ENCODE measurements at places on chromosomes 12 and 14.

DNA sequence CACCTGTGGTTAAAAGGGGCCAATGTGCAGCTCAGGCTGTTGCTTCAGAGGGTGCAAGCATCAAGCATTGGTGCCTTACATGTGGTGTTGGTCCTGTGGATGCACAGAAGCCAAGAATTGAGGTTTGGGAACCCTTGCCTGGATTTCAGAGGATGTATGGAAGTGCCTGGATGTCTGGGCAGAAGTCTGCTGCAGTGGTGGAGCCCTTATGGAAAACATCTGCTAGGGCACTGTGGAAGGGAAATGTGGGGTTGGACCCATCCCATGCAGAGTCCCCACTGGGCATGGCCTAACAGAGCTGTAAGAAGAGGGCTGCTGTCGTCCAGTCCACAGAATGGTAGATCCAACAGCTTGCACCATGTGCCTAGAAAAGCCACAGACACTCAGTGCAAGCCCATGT is 36.6 kb downstream of the PCNX1 start:
- no peak for DNase-seq

GRCh38 chr14:103136388-103137271 is 13.4 kb downstream of the TNFAIP2 start:
- no peak for DNase-seq

GRCh38 chr12:20852649-20853048 is 42.1 kb downstream of the SLCO1B3 start:
- no peak for DNase-seq

GRCh38 chr14:55446127-55446736 is 5.8 kb upstream of the TBPL2 start:
- DNase-seq, result peak; percentile 62

DNA sequence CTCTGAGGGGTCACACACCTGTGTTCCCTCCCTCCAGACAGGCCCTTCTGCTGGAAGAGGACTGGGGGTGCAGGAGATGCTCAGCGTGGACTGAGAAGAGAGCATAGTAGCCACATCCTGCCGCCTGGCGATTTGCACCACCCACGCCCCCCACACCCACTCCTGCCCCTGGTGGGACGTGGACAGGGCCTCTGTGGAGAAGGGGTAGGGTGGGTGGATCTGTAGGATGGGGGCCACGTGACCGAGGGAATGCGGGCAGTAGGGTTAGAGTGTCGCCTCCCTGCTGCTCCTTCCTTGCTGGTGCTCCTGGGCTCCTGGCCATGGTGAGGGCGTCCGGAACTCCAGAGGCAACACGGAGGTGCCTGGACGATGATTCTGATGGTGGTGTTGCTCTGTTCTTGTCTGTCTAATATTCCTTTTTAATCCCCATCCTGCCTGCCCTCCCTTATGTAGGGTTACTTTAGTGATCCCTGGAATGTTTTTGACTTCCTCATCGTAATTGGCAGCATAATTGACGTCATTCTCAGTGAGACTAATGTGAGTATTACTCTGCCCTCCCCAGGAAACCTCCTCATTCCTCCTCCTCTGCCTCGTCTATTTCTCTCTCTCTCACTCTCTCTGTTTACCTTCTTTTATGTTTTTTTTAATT is 161.5 kb upstream of the FKBP4 start:
- DNase-seq, result no peak

DNA sequence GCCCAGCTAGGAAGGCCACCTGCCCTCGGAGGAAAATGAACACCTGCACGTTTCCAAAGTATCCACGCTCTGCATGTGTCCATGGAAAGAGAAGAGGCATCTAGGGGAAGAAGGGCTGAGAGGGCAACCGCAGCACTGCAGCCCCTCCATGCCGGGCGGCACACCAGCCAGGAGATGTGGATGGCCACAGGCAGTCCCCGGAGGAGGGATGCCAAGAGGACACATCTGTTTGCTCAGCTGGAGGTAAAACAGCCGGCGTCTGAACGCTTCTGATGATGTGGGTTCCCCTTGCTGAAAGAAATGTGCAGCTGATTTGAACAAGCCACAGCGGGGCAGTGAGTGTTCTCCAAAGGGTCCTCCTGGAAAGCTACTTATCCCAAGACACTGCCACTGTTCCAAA is 34.0 kb downstream of the CHGA start:
- DNase-seq, result no peak

GRCh38 chr14:55600784-55601561 is 21.0 kb downstream of the KTN1 start:
- DNase-seq, result no peak

DNA sequence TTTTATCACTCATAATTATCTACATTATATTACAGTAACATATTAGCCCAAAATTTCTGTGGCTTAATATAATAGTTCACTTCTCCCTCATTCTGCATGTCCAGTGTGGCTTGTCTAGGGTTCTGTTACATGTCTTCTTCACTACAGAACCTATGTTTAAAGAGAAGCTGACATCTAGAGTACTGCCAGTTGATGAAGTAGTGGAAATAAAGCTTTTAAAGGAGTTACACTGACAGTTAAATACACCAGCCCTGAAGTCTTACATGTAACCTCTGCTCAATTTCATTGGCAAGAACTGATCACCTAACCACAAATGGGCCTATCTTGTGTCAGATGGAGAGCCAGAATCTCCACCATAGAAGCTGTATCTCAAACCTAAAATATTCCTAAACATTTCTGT is 32.9 kb downstream of the RPS6KA5 start:
- DNase-seq, result no peak

DNA sequence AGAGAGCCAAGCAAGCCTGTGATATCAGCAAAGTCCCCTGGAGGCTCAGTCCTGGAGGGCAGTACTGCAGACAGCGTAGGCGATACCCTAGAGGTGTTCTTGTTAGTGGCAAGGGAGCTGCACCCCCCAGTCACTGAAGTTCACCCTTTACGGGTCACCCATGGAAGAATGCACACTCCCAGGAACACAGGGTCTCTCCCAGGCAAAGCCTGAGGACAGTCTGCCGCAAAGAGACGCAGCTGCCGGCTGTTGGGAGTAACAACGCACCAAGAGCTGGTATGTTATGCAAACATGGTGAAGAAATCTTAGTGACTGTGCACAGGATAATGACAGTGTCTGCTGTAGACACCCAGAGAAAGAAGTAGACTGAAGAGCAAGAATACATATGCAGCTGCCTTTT is 43.5 kb upstream of the NOS1 start:
- no peak for DNase-seq

DNA sequence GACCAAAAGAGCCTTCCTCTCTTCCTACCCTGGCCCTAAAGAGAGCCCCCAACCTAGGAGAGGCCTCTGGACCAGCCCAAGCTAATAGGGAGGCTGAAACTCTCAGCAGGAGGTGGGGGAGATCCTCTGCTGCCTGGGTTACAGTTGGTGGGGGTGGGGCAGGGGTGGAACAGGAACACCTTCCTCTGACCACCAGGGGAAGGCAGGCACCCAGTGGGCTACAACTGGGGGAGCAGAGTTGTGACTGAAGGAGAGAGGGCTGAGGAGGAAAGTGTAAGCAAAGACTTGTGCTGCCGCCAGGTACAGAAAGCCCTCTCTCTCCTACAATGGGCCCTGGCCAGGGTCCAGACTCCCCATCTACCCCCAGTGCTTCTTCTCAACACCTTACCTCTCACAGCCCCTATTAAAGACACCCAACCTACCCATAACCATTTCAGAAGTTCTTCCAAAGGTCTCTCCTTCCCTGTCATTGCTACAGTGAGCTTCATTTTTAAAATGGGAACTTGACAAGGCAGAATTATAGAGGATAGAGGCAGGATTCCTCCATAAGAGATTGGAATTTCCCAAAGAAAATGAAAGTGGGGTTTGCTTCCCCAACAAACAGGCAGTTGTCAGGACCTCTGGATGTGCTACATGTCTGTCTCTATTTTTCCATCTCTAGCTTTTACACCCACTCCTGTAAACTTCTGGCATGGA is 1.4 kb downstream of the MYO1A start:
- no peak for DNase-seq

- no peak for DNase-seq
Measured at GRCh38 chr12:83434600-83434999, 747.9 kb downstream of the TMTC2 start.

DNA sequence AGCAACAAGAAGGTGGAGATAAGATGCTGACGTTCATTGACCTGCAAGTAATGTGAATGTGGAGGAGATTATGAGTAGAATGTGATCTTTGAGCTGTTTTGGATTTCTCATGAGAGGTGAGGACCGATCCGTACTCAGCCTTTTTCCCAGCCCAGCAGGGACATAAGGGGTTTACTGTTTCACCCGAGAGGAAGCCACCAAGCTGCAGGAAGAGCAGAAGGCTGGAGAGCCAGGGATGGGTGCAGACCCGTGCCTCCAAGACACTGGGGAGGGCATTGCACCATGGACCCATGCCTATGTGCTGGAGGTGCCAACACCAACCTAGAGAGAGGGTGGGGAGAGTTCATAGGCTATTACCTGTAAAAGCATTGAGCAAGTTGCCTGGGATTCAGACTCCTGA is 206.0 kb upstream of the DIO3 start:
- DNase-seq, result no peak

GRCh38 chr12:112199136-112199535 is 73.8 kb downstream of the TRAFD1 start:
- DNase-seq, result no peak

DNA sequence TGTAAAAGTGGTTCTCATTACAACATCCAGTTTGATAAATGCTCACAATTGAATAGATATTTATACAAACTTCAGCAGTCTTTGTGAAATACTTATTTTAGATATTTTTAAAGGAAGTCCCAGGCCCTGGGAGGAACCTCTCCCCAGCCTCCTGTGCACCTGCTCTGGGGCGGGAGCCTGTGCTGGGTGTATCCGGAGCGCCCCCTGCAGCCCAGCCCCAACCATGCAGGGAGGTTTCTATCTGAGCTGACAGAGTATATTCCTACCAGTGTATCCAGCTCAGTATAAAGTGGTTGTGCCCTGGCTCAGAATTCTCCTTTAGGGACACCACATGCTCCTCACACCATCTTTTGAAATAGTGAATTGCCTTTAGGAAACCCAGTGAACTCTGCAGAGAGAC is 851.8 kb downstream of the TMEM121 start:
- no peak for DNase-seq

DNA sequence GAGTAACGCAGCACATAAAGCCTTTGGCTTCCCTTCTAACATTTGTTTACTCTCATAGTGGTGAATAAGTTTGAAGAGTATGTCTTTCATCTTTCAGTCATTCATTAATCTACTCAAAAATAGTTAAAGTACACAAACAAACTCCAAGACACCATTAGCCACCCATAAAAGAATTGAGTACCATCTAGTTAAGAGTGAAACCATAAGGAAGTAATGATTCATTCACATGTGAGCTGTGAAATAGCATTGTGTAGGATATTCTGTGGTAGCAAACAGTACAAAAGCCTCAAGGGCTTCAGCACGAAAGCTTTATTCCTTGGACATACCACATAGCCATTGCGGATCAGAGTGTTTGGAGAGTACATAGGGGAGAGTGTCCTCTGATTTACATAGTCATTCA is 13.9 kb downstream of the SYT1 start:
- DNase-seq, result no peak

GRCh38 chr14:74587363-74587707 is 24.7 kb downstream of the LTBP2 start:
- no peak for DNase-seq

DNA sequence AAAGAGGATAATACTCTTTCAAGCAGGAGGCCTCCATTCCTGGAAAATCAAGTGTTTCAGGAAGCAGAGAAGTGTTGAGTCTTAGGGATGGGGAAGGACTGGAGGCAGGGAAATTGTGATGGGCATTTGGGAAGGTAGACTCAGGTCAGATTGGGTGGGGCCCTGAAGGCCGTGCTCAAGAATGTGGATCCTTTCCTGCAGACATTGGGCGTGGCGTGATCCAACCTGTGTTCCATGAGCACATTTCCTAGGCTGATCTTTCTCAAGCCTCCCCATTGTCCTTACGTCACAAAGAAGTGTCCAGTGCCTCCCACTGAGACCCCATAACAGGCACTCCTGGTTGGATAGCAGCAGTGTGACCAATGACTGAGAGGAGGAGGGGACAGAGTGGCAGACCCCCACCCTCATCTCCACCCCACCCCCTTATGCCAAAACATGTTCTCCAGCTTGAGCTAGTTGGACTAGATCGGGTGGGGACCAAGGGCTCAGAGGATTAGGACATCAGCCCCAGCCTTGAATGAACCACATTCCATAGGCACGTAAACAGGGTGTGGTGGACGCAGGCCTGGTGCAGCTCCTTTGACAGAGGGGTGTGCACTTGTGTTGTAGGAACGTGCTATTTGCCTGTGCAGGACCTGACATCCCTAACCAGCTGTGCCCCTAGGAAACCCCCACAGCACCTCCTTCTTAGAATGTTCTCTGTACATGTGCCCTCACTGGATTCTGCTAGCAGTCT is 76.8 kb downstream of the TTC9 start:
- no peak for DNase-seq

DNA sequence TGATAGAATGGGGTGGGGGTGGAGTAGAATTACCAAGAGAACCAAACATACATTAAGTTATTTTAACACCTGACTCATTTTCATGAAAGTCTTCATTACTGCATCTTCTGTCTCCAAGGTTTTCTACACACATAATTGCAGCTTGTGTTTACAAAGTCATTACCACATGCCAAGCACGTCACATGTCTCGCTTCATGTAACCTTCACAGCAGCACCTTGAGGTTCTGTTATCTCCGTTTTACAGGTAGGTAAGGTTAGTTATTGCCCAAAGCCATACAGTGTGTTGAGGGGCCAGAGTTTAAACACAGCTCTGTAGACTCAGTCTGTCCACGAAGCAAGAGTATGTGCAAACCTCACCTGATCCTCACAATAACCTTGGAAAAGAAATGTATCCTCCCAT is 64.3 kb upstream of the RBM19 start:
- no peak for DNase-seq

DNA sequence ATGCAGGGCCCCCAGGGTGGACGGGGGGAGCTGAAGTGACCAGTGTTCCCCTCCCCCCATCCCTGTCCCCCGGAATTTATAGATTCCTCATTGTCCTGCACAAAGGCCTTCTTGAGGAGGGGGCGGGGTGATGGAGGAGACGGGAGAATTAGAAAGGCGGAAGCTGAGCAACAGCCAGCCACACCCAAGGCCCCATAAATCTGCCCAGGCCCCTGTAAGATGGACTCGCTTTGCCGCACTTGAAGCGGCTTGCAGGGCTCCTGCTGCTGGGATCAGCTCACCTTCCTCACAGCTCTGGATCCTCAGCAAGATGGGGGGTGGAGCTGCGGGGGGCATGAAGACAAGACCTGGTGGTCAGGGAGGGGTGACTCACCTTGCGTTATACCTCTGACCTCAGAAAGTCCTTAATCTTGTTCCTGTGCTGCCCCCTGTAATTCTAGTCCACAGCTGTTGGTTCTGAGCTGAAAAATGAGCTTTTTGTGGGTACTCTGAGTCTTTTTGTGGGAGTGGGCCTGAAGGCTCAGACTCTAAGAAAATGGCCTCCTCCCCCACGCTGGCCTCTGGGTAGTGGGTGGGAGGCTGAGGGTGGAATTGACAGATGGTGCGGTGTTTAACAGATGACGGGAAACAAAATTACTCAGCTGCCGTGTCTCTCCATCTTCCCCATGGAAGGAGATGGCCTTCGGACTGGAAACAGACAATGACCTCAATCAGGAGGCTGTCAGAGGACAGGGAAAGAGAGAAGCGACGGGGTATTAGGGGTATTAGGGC is 15.8 kb upstream of the ANKRD33 start:
- DNase-seq, result no peak

All from fibroblast of the conjunctiva (primary cell).